ENCODE measurements at places on chromosomes 7 and 10.

DNA sequence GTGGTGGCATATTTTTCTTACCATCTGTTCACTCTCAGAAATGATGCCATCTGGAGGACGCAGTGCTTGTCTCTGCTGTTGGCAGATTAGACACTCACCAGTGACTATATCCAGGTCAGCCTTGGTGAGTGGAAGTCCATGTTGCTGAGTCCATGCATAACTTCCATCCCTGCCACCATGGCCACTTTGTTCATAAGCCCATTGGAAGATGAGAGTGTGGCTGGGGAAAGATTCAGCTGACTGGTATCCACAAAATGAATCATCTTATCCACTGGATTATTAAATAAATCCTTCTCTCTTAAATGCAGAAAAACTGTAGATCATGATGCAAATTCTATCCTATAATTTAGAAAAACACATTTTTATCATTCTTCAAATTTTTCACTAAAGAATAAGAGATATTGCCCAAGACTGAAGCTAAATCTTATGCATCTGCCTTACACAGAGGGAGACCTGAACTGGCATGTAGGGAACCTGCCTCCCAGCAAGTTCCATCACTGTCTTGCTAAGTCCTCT lies 726.9 kb downstream of the TNS3 start:
- DNase-seq: no peak

GRCh38 chr10:115980470-115980869 lies 292.5 kb downstream of the GFRA1 start:
- no peak for DNase-seq

- no peak for DNase-seq
These were observed 2.5 kb upstream of the BRI3 start for GRCh38 chr7:98278936-98279335.

- DNase-seq: no peak
These were observed 19.1 kb upstream of the PRRT4 start for GRCh38 chr7:128380483-128381106.

DNA sequence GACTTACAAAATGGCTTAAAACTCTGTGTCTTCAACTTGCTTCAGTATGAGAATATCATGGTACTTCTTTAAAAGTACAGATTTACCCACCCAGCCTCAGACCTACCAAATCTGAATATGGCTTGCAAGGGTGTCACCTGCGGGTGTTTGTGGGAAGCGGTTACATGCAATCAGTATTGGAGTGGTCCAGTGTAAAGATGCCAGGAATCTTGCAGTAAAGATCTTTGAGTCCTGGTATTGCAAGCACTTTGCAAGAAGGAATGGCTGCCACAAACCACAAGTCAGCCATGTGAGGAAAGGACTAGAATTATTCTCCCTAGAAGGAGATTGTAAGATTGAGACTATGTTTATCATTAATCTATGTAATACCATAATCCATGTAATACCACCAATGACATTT lies 115.1 kb downstream of the PON1 start:
- DNase-seq: no peak

- DNase-seq: no peak
These were observed 267.9 kb upstream of the SP8 start for GRCh38 chr7:21054427-21055112.

DNA sequence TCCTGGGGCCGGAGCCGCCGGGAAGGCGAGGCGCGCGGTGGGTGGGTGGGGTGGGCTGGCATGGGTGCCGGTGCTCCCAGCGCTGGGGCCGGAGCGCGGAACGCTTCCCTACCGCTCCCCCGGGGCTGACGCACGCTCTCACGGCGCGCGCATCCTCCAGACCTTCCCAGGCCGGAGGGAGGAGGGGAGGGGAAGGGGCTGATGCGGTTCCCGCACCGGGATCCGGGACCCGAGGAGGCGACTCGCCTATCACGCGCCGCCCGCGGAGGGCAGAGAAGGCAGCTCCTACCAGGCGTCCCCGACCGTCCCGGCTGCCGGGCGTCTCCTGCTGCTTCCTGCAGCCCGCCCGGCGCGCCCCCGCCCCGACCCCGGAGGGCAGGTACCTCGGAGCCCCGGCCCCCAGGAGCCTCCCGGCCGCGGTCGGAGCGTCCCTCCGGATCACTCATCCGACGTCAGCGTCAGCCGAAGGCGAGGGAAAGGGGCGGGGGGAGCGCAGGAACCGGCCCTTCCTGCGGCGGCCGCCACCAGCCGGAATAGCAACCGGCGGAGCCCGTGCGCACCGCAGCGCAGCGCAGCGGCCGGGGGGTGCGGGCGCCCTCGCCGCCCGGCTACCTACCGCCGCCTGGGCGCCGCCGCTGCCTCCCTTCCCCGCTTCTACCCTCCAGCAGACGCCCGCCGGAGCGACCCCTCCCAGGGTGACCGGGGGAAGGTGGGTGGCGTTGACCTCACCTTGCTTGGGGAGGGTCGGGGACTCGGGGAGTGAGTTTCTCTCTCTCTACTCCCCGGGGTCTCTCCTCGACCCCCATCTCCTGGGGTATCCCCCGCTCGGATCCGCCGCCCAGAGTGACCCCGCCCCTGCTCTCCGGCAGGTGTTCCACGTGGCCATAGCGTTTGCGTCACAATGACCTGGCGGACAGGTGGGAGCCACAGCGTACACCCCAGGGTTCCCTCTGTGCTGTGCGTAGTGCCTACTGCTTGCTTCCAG lies at the start of gene ICA1:
Gene ICA1, minus strand, starts transcription at position 457 of the 985 bp plus-strand sequence. CDS start 26,241 bp downstream, outside the sequence.
- DNase-seq: peak; percentile 33

All from activated CD4-positive, alpha-beta T cell treated with anti-CD3 and anti-CD28 coated beads, Interleukin-2, amount 50 U/mL, for 16 hours (primary cell).